ENCODE measurements at places on chromosomes 5 and 9.

- DNase-seq: no peak
Observed at GRCh38 chr9:131817627-131818026, 77.8 kb upstream of the RAPGEF1 start.

GRCh38 chr5:89435347-89435746, 552.4 kb upstream of the MEF2C start:
- peak; percentile 4 for DNase-seq

DNA sequence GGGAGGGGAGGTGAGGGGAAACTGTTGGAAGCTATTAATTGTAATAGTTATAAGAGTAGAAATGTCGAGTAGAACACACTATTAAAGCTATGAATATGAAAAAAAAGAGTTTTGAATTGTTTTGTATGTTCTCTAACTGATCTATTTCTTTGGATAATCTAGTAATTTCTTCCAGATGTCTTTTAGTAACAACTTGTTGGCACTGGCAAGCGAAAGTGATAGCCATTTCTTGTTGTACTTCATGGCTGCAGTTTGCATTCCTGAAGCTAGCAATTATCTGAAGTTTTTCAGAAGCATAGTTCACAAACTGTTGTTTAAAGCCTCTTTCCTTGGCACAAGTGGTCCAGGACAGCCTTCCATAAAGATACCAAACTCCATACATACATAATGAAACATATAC, 49.4 kb upstream of the SPATA31C2 start:
- no peak for DNase-seq

- DNase-seq: no peak
Observed at GRCh38 chr5:10297646-10298204, 10.0 kb downstream of the CMBL start.

GRCh38 chr5:62448528-62448927, 36.0 kb downstream of the IPO11 start:
- no peak for DNase-seq

- DNase-seq: no peak
Observed at GRCh38 chr9:129555512-129556215, 65.2 kb downstream of the C9orf50 start.

DNA sequence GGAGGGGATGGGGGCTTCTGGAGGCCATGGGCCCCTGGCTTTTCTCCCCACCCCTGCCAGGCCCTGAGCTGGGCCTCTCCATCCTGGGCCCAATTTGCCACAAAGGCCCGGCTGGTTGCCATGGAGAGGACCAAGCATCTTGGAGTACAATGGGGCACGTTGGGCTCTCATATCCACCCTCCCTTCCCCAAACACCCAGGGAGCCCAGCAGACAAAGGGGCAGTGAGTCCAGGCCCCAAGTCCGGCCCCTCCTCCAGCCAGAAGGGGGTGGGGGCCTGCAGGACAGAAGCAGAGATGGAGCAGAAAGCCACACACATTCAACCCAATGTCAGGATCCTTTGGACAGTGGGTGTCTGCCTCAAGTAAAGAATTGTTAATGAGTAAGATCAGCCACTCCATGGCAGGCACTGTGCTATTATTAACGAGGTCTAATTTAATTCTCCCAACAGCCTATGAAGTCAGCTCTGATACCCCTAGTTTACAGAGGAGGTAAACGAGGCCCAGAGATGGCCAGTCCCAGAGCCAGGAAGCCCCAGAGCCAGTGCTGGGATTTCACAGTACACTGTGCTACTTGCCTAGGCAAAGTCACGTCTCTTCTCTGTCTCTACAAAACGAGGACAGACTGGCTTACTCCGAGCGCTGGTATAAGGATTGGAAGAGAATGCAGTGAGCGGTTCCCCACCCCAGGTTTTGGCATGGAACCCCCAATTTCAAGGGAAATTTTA, 2.3 kb downstream of the CRB2 start:
- no peak for DNase-seq

Measured in GM13976 (cell line).